ENCODE measurements at places on chromosomes 1 and 21.
A peak's percentile ranks its signal among the peaks of the same experiment; 100 is the strongest.

GRCh38 chr1:57600424-57600823 lies 176.6 kb upstream of the DAB1 start:
- no peak for DNase-seq

DNA sequence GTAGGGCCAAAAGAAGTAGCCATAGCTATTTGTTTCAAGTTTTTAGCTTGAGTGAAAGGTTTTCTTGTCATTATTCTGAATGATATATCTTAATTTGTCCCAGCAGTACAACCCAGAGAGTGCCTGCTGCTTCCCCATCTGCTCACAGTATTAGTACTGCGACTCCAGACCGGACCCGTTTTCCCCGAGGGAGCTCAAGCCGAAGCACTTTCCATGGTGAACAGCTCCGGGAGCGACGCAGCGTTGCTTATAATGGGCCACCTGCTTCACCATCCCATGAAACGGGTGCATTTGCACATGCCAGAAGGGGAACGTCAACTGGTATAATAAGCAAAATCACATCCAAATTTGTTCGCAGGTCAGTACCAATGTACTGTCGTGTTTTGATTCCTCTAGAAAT lies 37.2 kb upstream of the C1orf115 start:
- DNase-seq, result no peak

DNA sequence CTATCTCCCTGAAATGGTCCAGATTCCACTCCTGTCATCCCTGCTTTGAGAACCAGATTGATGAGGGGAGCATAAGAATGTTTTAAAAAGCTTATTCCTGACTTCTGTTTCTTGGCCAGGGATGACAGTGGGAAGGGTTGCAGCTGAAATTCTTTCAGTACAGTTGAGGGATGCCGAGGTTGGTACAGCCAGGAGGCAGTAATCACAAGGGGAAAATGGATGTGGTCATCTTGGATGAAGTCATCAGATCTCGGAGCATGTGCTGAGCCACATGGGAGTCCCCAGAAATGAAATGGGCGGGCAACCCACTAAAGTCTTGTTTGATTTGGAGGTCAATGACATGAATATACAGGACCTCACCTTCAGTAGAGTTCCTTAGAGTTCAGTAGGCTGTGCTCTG lies 18.7 kb upstream of the PLA2G2E start:
- no peak for DNase-seq

- DNase-seq, result no peak
Observed at GRCh38 chr21:28703861-28704260, 288.8 kb downstream of the LTN1 start.

DNA sequence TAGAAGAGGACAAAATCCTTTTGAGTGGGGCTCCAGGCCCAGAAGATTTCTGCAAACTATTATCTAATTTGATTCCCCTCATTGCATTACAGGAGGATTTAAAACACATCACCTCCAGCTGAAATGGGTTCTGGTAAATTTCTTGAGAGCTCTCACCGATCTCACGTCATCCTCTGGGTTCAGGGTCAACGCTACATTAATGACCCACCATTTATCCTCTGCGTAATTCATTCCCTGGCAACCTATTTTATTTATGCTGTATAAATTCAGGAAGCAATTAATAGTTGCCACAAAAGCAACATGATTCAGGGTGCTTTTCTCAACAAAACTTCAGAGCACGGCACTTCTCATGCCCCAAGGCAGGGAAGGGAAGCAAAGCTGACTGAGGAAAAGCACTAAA lies 38.9 kb downstream of the LMX1A start:
- no peak for DNase-seq

- DNase-seq, result no peak
Observed at GRCh38 chr1:30374400-30375070, 348.9 kb downstream of the MATN1 start.

DNA sequence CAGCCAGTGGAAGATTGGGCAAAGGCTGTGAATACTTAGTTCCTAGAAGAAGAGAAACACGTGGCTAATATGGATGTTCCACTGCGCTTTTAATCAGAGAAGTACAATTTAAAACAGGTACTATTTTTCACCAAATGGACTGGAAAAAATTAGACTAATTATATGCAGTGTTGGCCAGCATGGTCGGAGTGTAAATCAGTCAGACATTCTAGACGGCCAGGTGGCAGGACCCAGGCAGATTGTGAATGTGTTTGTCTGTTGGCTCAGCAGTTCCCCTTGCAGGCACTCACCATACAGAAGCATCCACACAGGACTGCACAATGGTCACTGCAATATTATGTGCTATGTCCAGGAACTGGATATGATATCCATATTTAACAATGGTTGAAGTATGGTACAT lies 23.9 kb upstream of the SLC25A34 start:
- DNase-seq, result no peak

GRCh38 chr21:41170442-41170841 lies 2.5 kb downstream of the BACE2 start:
- DNase-seq, result peak; percentile 7

- DNase-seq, result no peak
Observed at GRCh38 chr1:48761411-48761810, 15.3 kb downstream of the BEND5 start.

GRCh38 chr1:230913496-230913895 lies 45.2 kb upstream of the C1orf198 start:
- no peak for DNase-seq

DNA sequence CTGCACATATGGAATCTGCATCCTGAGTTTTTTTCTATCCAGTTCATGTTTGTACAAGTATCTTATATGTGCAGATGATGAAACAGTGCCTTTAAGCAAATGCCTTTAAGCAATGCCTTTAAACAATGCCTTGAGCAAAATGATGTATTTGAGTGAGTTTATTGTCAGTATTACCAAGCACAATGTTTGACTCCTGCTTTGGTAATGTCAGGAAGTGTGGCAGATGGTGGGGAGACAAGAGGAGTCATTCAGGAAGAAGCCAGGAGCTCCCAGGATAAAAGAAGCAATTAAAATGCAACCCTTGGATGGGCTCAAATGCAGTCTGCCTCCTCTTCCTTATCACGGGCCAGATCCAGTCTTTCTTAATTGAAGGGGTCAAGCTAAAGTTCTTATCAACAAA lies 108.7 kb upstream of the KCNJ15 start:
- DNase-seq, result no peak

GRCh38 chr1:17544776-17545350 lies 5.4 kb downstream of the ARHGEF10L start:
- no peak for DNase-seq

DNA sequence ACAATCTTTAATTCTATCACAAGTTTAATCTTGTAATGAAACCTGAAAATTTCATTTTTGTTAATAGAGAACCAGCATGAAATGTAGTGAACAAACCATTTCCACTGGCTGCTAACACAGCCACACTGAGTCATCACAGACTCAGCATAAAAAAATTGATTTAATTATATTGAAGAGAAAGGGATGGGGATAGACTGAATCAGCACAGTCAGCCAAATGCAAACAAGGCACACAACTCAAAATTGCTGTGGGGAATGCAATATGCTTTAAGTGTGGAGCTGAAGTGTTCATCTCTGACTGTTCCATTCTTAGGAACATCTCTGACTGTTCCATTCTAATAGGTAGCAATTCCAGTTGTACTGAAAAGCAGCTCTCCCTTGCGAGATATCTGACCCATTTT lies 299.8 kb downstream of the MRPL39 start:
- no peak for DNase-seq

DNA sequence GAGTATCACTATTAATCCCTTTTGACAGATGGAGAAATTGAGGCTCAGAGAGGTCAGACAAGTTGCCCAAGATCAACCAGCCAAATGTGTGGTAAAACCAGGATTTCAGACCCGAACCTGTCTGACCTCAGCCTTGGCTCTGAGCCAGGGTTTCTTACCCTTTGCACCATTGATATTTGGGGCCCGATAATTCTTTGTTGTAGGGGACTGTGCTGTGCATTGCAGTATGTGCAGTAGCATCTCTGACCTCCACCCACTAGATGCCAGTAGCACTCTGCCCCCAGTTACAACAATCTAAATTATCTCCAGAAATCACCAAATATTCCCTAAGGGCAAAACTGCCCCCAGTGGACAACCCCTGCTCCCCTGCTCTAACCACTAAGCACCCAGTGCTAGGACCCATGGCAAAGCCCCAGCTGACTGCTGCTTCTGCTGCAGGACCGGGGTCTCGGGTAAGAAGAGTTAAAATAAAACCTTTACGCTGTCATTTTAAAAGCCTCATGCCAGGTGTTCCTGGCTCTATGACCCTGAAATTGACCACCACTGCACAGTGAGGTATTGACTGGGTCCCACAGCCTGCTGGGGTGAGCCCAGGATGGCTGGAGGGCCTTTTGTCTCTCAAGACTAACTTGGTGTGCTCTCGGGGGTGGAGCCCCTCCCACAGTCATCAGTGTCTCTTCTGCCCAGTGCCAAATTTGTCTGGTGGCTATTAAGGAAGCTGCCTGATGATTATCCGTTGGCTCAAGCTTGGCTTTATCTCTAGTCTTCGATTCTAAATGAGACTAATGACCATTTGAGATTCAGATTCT lies 5.6 kb upstream of the MAN1C1 start:
- DNase-seq, result peak; percentile 40

DNA sequence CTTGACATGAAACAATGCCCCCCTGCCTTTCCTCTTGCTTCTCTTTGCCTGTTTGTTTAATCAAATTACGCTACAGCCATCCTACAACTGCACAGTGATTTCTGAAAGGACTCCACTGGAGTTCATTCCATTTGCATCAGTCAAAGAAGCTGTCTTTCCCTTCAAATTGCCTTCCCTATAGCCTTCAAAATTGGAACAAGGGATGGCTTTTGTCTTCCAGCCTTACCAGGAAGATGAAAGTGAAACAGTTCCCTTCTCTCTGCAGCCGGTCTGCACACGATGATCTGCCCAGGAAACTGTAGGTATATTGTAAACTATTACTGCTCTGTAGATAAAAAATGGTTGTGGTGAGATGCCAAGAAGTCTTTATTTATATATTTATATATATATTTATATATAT lies 65.6 kb upstream of the ETS2 start:
- no peak for DNase-seq

GRCh38 chr1:163836481-163836880 lies 514.7 kb downstream of the NUF2 start:
- no peak for DNase-seq

DNA sequence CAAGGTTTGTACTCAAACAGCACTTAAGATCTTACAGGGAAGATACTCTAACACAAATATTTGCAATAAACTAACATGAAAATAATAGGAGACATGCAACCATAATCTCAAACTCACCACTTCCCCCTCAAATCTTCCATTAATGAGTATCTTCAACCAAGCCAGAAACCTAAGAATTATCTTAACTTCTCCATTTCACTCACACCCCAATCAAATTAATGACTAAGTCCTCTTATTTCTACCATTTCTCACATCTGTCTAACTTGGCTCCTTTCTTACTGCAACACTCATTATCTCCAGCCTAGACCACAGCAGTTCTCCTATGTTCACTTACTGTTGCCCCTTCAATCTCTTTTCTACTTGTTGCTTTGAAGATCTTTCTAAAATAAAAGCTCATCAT lies 10.4 kb downstream of the RBBP5 start:
- no peak for DNase-seq

GRCh38 chr1:17108786-17109185 lies 10.5 kb downstream of the PADI2 start:
- DNase-seq, result no peak

DNA sequence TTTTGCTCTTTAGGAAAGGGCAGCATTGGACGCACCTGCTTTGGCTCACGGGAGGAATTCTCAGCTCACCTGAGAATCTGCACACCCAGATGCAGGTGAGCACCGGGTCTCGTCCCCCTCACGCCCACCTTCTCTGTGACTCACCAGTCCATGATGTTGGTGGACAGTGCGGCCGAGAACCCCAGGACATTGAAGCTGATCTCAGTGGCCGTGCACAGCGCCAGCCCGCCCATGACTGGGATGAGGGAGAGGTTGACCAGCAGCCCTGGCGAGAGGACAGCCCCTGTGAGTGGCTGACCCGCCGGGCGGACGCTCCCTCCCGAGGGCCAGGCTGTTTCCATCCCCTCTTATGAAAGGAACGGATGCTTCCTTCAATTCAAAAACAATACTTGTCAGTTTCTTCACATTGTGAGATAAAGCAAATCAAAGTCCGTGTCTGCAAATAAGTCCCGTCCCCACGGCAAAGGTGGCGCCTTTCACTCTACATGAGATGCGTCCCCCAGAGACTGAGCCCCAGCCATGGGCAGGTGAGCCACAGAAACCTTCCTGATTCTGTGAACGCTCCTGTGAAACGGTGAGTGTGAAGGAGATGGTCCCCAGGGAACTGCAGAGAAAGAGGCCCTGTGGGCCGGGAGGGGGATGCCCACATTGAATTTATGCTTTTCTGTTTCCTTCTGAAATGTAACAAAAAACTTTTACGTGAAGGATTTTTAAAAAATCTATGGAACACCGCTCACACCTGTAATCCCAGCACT lies 12.7 kb upstream of the CDK11B start:
- DNase-seq, result no peak

DNA sequence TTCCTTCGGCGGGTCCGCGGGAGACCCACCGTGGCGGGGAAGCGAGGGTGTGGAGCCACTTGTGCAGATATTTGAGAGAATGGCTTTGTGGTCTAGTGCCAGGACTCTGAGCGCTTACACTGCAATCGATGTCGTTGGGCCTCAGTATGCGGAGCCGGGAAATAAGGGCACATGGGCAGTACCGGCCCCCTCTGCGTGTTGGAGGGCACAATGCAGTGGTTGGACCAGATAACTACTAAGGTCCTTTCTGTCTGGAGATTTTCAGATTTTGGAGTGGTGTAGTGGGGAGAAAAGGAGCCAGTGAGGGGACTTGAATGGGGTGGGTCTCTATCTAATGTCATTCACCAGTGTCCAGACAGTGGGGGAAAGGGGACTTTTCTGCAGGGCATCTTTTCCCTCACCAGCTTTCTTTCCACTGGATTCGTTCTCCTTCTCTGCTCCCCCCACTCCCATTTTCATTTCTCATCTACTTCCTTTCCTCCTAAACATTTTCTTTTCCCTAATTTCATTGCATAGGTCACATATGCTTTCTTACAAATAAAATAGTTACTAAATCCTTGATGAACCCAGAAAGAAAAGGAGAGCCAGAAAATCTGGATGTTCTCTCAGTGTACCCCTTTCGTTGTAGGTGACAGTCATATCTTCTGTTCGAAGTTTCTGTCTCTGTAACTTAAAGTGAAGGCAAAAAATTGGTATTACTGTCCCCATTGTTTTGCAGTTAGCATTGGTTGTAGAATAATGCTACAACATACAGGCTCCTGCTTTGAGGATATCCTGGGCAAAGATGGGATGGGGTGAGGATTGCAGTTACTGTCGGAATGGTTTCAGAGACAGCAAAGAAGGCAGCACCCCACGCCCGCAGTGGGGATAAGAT lies 1.4 kb downstream of the ATF3 start:
- DNase-seq, result no peak

DNA sequence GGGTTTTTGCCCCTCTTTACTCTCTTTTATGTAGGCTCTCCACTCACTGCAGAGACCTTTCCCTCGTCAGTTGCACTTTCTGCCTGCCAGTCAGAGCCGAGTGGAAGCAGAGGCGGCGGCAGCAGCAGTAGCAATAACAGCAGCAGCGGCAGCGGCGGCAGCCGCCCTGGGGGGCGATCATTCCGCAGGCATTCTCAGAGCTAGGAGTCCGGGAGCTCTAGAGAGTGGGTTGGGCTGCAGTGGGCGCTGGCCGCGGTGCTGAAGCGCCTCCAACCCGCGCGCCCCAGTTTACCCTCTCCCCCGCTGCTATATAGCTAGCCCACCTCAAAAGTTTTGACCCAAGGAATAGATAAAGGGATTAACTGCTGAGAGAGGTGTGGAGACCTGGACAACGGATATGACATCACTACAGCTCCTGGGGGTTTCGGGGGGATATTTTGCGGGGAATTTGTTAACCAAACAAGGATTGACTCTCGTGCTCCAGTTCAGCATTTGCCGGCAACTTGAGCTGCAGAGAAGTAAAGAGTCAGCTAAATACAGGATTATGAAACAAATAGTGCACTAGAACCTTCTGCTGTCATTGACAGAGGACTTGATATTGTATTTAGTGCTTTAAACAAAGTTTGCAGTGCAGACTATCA lies at the start of gene OLFM3:
Gene OLFM3, minus strand, starts transcription at position 102 of the 641 bp plus-strand sequence.
- DNase-seq, result no peak

Data from CD4-positive, alpha-beta T cell treated with Interleukin-17A for 4 hours (primary cell).